ENCODE measurements at places on chromosomes 1 and 21.

DNA sequence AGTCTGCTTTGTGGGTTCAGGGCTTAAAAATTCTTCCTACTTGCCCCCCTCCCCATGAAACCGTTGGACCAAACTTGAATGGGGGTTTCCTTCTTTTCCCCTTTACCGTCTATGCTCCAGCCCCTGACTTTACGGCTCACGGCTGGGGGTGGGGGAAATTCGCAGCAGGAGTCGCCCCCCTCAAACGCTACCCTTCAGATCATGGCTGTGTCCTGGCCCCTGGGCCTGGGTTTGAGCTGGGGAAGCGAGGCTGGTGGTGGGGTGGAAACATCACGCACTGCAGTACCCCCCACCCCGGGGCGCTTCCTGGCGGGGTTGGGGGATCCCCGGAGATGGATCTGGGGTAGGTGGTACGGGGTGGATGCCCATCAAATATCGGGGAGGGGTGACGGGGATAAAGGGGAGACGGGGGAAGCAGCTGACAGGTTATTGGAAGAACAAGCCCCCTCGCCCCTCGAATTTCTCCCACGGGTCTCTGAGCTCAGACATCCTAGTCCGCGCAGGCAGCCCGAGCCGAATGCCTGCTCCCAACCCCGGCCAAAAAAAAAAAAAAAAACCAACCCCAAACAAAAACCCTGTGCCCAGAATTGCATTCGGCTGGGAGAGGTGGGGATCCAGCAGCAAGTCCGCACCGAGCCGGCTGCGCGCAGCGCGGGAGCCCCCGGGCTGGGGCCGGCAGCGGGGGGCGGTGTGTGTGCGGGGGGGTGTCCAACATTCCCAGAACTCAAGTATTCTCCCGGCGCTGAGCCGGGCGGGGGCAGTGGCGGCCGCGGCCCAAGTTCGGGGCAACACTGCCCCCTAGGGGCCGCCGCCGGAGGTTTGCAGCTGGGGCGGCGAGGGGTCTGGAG is 59.0 kb upstream of the ACOT11 start:
- peak; percentile 93 for DNase-seq

DNA sequence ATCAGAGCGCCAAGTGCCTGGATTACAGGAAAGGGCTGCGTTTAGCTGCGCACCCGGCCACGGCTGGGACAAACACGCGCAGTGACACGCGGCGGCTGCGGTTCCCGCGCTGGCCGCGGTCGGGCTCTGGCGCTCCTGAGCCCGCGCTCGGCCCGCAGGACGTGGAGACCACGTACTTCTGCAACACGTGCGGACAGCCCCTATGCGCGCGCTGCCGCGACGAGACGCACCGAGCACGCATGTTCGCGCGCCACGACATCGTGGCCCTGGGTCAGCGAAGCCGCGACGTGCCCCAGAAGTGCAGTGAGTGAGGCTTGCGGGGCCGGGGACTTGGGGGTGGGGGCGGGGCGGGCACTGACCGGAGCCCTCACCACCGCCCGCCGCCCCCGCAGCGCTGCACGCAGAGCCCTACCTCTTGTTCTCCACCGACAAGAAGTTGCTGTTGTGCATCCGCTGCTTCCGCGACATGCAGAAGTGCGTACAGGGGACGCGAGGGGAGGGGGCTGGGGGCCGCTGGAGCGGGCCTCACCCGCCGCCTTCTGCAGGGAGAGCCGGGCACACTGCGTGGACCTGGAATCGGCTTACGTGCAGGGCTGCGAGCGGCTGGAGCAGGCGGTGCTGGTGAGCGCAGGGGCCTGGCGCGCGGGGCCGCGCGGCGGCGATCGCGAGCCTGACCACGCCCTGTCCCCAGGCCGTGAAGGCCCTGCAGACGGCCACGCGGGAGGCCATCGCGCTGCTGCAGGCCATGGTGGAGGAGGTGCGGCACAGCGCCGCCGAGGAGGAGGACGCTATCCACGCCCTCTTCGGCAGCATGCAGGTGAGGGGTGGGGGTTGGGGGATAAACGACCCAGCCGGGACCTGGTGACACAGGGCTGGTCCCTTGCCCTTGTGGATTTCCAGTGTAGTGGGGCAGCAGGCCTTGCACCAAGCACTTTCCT is 3.1 kb downstream of the RNF207 start:
- DNase-seq = peak; percentile 61

GRCh38 chr21:32212116-32212515 is 66.7 kb downstream of the MIS18A start:
- no peak for DNase-seq

DNA sequence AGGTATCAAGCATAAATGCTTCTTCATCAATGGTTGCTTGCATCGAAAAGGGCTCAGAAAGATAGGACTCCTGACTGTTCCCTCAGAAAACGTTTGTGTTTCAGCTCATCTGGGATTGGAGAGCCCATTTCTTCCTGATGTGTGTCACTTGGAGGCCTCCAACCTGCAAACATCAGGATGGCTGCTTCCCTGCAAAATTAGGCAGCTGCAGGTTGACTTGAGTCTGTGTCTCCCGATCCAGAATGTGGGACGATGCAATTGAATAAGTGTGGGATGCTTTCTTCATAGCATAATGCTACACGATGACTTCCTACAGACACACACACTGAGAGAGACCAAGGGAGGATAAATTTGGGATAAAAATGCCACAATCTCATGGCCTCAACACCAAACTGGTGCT is 42.2 kb downstream of the OLIG1 start:
- DNase-seq = no peak

GRCh38 chr1:155196893-155197638 is 10.6 kb downstream of the THBS3 start:
- no peak for DNase-seq
